Naive thymus-derived CD8-positive, alpha-beta T cell (primary cell): ENCODE measurements at places on chromosomes 11 and 22.

GRCh38 chr11:73662445-73663157, 16.2 kb downstream of the PLEKHB1 start:
- H3K4me1 ChIP-seq = peaks cover 20% of the 10 kb centered on the region
- no peaks in the 10 kb centered on the region for H3K27me3 ChIP-seq
- no peak overlapping the region for H3K4me3 ChIP-seq
- no peak overlapping the region for H3K27ac ChIP-seq
- no peaks in the 10 kb centered on the region for H3K36me3 ChIP-seq

DNA sequence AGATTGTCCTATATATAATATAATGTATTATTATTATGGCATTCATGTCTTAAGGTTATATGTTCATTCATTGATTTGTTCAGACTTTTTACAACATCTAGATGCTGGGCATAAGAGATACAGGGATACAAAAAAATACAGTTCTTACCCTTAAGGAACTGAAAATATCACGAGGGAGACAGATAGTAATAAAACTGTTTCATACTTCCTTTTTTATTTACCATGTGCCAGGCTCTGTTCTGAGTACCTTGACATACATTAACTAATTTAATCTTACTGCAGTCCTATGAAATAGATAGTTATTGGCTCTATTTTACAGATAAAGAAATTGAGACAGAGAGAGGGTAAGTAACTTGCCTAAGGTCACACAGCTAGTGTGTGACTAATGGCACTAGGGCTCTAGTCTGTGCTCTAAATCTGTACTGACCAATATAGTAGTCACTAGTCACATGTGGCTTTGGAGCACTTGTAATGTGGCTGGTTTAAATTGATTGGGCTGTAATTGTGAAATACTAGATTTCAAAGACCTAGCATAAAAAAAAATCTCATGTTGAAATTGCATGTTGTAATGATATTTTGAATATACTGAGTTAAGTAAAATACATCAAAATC, 21.3 kb downstream of the TRIM44 start:
- H3K27me3 ChIP-seq = no peaks in the 10 kb centered on the region
- H3K4me1 ChIP-seq = peaks cover 55% of the 10 kb centered on the region
- no peak overlapping the region for H3K27ac ChIP-seq

DNA sequence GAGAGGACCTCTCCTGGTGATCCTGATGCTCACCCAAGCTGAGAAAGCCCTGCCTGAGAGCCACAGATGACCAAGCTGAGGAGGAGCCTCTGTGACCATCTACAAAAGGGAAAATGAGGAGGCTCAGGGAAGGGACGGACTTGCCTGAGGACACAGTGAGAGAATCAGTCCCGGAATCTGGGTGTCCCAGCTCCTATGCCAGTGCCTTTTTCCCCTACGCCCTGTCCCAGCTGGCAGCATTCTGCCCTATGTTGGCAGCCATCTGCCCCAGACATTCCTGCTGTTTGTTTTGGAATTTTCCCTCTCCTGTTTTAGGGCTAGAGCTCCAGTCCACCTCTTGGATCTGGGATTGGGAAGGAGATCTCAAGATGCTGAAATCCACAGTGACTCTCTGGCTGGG, 54.6 kb downstream of the C11orf58 start:
- H3K36me3 ChIP-seq = no peaks in the 10 kb centered on the region
- H3K4me1 ChIP-seq = peaks cover 11% of the 10 kb centered on the region
- no peak overlapping the region for H3K27ac ChIP-seq

GRCh38 chr22:46240907-46241306, 9.2 kb downstream of the CDPF1 start:
- no peak for DNase-seq
- H3K27ac ChIP-seq = no peak overlapping the region
- no peaks in the 10 kb centered on the region for H3K27me3 ChIP-seq
- H3K4me3 ChIP-seq = no peak overlapping the region
- peaks cover 21% of the 10 kb centered on the region for H3K4me1 ChIP-seq

DNA sequence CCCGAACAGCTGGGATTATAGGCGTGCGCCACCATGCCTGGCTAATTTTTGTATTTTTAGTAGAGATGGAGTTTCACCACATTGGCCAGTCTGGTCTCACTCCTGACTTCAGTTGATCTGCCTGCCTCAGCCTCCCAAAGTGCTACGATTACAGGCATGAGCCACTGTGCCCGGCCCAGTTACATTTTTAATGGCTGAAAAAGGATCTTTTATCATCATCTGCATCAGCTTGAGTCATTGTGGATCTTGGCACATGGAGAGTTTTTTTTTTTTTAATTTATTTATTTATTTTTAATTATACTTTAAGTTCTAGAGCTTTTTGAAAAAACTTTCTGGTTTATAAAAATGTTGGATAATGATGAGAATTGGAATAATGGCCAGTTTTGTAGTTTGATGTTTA, 8.6 kb downstream of the IGHMBP2 start:
- H3K27me3 ChIP-seq = no peaks in the 10 kb centered on the region
- DNase-seq = no peak
- H3K36me3 ChIP-seq = peaks cover 86% of the 10 kb centered on the region
- no peak overlapping the region for H3K4me3 ChIP-seq
- no peak overlapping the region for H3K27ac ChIP-seq

DNA sequence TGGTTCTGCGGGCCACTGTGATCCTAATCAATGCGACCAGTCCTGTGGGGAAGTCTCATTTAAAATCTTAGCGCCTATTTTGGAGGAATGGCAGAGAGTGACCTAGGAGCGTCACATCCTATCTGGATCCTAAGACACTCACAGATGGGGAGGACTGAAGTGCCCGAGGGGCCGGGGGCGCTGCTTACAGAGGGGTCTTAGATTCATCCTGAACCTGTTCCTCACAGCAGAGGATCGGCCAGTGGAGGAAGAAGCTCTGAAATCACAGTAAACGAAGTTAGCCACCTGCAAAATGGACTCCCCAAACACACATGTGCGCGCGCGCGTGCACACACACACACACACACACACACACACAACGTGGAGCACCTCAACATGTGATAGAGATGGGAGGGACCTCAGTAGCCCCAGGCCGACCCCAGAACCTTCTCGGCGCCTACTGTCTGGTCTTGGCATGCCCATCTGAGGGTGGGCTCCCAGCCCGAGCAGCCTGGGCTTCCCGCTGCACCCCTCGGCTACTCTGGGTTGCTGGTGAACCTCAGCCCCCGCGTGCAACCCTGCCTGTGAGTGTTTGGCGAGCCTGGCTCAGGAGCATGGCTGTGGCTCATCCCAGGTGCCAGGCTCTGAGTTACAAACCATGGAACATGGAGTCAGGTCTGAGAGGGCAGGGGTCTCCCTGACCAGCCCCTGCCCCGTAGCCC, 613.3 kb downstream of the TBC1D22A start:
- peaks cover 1% of the 10 kb centered on the region for H3K36me3 ChIP-seq
- peaks cover 20% of the 10 kb centered on the region for H3K27me3 ChIP-seq
- no peak overlapping the region for H3K27ac ChIP-seq
- H3K4me1 ChIP-seq = peaks cover 4% of the 10 kb centered on the region
- no peak for DNase-seq

GRCh38 chr11:64763526-64764039, 3.8 kb upstream of the PYGM start:
- peak overlapping the region; percentile 90 for H3K27ac ChIP-seq
- H3K4me1 ChIP-seq = peaks cover 98% of the 10 kb centered on the region
- H3K4me3 ChIP-seq = peak overlapping the region; percentile 79
- H3K27me3 ChIP-seq = no peaks in the 10 kb centered on the region
- DNase-seq = peak; percentile 45
- H3K36me3 ChIP-seq = peaks cover 56% of the 10 kb centered on the region

DNA sequence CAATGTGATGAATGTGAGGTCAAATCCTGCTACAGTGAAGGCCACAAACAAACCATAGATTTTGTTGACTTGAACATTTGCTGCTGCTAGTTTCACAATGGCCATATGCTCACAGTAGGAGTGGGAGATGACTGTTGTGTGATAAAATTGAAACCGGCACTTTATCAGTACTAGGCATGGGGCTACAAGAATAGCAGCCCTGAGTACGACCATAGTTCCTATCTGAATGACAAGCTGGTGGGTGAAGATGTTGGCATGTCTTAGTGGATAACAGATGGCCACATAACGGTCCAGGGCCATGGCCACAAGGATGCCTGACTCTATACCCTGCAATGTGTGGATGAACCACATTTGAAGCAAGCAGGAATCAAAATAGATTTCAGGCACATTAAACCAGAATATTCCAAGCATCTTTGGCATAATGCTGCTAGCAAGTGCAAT, 2.8 kb downstream of the OR52A1 start:
- no peaks in the 10 kb centered on the region for H3K4me1 ChIP-seq
- no peak overlapping the region for H3K27ac ChIP-seq
- no peaks in the 10 kb centered on the region for H3K36me3 ChIP-seq
- H3K4me3 ChIP-seq = no peak overlapping the region
- H3K27me3 ChIP-seq = peaks cover 3% of the 10 kb centered on the region

DNA sequence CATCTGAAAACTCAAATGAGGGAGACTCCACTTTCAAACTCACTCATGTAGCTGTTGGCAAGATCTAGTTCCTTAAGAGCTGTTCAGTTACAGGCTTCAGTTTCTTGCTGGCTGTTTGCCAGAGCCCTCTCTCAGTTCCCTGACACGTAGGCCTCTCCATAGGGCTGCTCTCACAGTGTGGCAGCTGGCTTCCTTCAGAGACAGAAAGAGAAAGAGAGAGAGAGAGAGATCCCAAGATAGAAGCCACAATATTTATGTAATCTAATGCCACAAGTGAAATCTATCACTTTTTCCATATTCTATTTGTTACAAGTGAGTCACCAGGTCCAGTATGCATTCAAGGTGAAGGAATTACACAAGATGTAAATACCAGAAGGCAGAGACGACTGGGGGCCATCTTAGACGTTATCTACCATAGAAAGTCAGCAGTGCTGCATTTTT, 168.8 kb downstream of the RCN1 start:
- no peak overlapping the region for H3K4me3 ChIP-seq
- no peak overlapping the region for H3K27ac ChIP-seq
- no peaks in the 10 kb centered on the region for H3K36me3 ChIP-seq
- no peak for DNase-seq
- no peaks in the 10 kb centered on the region for H3K27me3 ChIP-seq
- H3K4me1 ChIP-seq = no peaks in the 10 kb centered on the region

DNA sequence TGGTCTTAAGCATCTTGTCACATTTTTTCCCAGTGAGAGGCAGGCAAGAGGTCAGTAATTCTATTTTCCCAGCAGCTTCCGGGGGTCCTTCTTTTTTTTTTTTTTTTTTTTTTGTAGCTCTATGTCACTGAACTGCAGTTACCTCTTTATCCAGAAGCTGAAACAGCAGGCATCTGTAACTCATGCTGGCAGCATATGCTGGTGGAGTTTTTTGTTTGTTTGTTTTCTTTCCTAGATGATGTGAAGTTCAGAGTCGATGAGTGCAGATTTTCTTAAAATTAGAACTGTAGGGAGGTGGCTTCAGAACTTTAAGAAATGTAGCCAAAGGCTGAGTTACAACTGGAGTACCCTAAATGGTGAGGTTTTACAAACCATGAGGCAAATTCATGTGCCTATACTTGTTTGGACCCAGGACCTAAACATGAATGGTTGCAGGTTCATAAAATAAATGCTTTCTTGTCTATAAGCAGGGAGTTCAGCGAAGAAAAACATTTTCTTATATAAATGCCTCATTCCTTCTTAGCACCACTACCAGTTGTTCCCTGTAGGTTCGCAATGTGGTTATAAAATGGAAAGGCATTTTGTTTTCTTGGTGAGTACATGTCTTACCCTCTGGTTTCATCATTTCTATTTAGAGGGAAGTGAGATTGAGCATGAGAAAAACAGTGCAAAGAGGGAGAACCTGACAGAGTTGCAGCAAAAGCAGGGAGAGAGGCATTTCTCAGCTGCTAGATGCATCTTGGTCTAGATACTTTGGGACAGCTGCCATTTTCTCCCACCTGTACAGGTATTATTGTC, 84.0 kb downstream of the TRIM44 start:
- no peak for DNase-seq
- no peak overlapping the region for H3K27ac ChIP-seq
- no peak overlapping the region for H3K4me3 ChIP-seq
- peaks cover 53% of the 10 kb centered on the region for H3K36me3 ChIP-seq

GRCh38 chr11:79274636-79275331, 166.0 kb downstream of the TENM4 start:
- no peak for DNase-seq
- H3K4me1 ChIP-seq = no peaks in the 10 kb centered on the region
- no peak overlapping the region for H3K4me3 ChIP-seq

DNA sequence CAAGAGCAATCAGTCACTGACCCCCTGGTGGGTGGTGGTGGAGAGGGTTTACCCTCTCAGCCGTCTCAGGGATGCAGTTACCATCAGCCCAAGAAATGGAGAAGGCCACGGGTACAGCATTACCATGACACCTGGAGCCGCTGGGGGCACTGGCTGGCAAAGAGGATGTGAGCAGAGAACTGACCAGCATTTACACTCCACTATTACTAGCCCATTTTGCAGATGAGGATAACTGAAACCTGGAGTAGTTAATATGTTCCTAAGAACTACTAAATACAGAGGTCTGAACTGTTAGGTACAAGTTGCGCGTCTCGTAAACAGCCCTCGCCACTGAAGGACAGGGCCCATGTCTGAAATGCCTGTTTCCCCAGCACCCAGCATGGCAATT, 79.0 kb downstream of the TIMP3 start:
- no peaks in the 10 kb centered on the region for H3K27me3 ChIP-seq
- H3K4me3 ChIP-seq = no peak overlapping the region
- H3K27ac ChIP-seq = peak overlapping the region; percentile 88

DNA sequence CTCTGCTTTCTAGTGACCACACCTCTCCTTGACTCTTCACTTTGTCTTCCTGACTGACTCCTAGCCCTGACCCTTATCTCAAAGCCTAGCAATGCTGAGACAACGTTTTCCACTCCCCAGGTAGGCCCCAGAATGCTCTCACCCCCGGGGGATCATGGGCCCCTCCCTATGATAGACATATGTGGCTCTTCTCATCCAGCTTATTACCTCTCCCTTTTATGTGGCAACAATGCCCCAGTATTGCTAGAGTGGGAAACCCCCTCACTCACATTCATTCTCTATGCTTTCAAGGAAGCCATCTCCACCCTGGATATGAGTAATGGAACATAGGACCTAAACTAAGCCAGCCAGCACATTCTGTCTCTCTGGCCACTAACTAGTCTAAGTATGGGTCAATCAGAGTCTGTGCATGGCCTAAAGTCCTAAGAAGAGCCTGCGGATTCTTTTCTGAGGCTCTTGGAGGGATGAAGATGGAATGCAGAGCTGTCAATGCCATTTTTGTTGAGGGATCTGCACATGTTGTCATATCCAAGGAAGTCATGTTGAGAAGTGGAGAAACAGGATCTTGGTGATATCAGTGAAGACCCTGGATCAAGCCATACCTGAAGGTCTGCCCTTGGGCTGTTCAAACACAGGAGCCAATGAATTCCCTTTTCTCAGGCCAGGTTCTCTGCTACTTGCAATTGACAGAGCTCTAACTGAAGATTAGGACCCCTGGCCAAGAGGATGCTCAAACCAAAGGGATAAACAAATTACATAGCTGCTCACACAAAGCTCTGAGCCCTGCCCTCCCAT, 79.8 kb upstream of the GRK3 start:
- no peak overlapping the region for H3K4me3 ChIP-seq
- no peak overlapping the region for H3K27ac ChIP-seq
- peaks cover 19% of the 10 kb centered on the region for H3K36me3 ChIP-seq
- DNase-seq = no peak
- no peaks in the 10 kb centered on the region for H3K4me1 ChIP-seq
- H3K27me3 ChIP-seq = no peaks in the 10 kb centered on the region
